ENCODE measurements at places on chromosomes 3 and 15. TPM values are rescaled to one million over a fixed set of nuclear protein-coding genes. Genes with fewer than 3 reads are reported as not detected.

The LRTM1 gene
- total RNA-seq = not detected

DNA sequence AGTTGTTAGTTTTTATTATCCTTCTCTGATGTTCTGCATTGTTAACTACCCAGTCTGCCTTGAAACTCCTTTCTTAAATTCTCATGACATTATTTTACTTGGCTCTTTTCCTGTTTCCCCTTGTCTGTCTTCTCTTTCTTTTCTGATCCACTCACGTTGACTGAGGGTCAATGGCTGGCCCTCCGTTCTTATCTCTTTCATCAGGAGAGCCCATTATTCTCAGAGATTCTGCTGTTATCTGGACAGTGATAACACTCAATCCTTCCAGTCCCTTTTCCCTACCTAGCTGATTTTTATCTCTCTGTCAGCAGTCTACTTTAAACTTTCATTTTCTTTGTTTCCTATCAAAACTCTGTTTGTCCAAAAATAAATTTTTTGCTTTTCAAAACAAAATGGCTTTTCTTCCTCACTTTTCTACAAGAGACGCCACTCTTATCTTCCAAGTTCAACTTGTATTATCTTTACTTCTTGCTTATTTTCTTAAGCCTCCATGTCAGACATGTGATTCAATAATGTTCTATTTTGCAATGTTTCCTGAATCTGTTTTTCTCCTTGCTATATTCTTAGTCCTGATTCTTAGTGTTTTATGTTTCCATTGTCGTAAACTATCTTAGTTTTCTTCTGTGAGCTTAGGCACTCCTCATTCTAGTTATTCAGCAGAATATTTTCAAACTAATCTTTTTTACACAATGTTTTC lies 120.2 kb downstream of the NEDD4 start:
- H3K36me3 ChIP-seq = no peaks in the 10 kb centered on the region
- no peak for DNase-seq
- no peaks in the 10 kb centered on the region for H3K4me1 ChIP-seq
- H3K4me3 ChIP-seq = no peak overlapping the region
- H3K27ac ChIP-seq = no peak overlapping the region
- no peaks in the 10 kb centered on the region for H3K27me3 ChIP-seq

GRCh38 chr3:106530367-106530766 lies 661.6 kb upstream of the CBLB start:
- DNase-seq = no peak
- no peaks in the 10 kb centered on the region for H3K27me3 ChIP-seq
- H3K27ac ChIP-seq = no peak overlapping the region
- H3K4me1 ChIP-seq = peaks cover 8% of the 10 kb centered on the region
- no peak overlapping the region for H3K4me3 ChIP-seq

The MCF2L2 gene
- total RNA-seq = 2.5 TPM

DNA sequence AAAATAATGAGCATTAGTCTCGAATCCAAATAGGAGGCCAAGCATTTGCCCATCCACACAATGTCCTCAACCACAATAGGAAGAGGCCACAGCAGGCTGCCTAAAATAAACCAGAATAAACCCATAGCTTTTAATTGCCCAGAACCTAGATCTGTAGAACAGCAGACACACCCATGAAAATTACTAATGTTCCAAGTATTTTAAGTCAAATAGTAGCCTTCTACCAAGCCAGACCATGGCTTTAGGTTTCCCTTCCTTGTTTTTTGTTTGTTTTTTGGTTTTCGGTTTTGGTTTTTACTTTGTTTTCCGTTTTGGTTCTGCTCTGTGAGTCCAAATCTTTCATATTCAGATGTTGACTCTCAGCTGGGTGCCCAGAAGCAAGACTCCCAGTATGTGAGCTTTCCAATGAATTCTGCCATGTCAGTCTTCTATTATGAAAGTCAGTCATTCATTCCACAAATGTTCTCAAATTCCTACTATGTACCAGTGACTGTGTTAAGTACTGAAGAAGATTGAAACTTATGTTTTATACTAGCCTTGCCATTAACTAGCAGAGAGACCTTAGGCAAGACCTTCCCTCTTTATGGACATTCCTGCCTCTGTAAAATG lies 57.8 kb upstream of the BOC start:
- H3K36me3 ChIP-seq = no peaks in the 10 kb centered on the region
- H3K27me3 ChIP-seq = no peaks in the 10 kb centered on the region
- DNase-seq = no peak
- H3K4me1 ChIP-seq = no peaks in the 10 kb centered on the region
- H3K4me3 ChIP-seq = no peak overlapping the region
- H3K27ac ChIP-seq = no peak overlapping the region

The VILL gene
- 41.9 TPM for total RNA-seq

- H3K27me3 ChIP-seq = no peaks in the 10 kb centered on the region
- H3K4me3 ChIP-seq = no peak overlapping the region
- H3K36me3 ChIP-seq = no peaks in the 10 kb centered on the region
- no peak overlapping the region for H3K27ac ChIP-seq
Observed at GRCh38 chr15:58388211-58388610, 43.6 kb upstream of the LIPC start.

DNA sequence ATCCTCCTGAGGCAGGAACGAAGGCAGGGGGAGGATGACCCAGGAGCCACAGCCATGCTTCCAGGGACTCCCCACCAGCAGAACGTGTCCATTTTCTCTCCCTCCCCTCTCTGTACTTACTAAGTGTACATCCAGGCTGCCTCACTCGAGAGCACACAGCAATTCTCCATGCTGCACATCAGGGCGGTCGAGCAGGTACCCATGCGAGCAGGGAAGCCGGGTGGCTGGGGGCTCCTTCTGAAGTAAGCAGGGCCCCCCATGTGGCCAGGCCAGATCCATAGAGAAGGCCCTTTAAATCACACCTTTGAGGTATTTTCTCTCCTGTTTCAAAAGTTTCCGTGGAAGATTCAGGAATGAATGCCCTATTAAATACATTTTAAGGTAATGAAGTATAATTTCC lies 41.2 kb upstream of the SLC6A11 start:
- peaks cover 40% of the 10 kb centered on the region for H3K27me3 ChIP-seq
- no peak for DNase-seq
- H3K36me3 ChIP-seq = no peaks in the 10 kb centered on the region
- no peak overlapping the region for H3K4me3 ChIP-seq
- H3K27ac ChIP-seq = no peak overlapping the region
- no peaks in the 10 kb centered on the region for H3K4me1 ChIP-seq

The SENP7 gene
- 71.2 TPM for total RNA-seq

- no peaks in the 10 kb centered on the region for H3K36me3 ChIP-seq
- peak overlapping the region; percentile 64 for H3K4me3 ChIP-seq
- DNase-seq = no peak
- peak overlapping the region; percentile 28 for H3K27ac ChIP-seq
Observed at GRCh38 chr3:107985496-107985895, 105.3 kb downstream of the CD47 start.

The DHFR2 gene
- total RNA-seq = 10.8 TPM

- no peaks in the 10 kb centered on the region for H3K36me3 ChIP-seq
- peak overlapping the region; percentile 95 for H3K4me3 ChIP-seq
- H3K27me3 ChIP-seq = no peaks in the 10 kb centered on the region
- DNase-seq = no peak
- peak overlapping the region; percentile 91 for H3K27ac ChIP-seq
Observed at GRCh38 chr3:51386159-51386851, 1.2 kb downstream of the MANF start.

The SLMAP gene
- 70.6 TPM for total RNA-seq

DNA sequence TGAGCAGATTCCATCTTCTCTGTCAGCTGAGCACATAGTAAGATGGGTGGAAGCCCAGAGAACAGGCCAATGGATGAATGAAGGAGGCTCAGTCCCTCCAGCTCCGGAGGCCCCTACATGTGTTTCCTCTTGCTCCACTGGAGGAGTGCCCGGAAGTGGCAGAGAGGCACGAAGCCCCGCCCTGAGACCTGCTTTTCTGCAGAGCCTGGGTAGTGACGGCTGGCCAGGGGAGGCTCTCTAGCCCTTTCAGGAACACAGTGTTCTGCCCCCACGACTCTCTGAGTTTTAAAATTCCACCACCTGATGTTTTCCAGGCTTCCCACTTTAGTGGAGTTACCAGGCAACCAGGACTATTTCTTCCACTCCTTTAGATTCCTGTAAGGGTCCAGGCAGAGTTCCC lies 149.4 kb upstream of the SLC6A11 start:
- no peak overlapping the region for H3K27ac ChIP-seq
- peaks cover 14% of the 10 kb centered on the region for H3K27me3 ChIP-seq
- no peaks in the 10 kb centered on the region for H3K36me3 ChIP-seq
- no peak overlapping the region for H3K4me3 ChIP-seq

Measured in naive thymus-derived CD8-positive, alpha-beta T cell (primary cell).